HCT116 (cell line): ENCODE measurements at places on chromosomes 16 and 17.

DNA sequence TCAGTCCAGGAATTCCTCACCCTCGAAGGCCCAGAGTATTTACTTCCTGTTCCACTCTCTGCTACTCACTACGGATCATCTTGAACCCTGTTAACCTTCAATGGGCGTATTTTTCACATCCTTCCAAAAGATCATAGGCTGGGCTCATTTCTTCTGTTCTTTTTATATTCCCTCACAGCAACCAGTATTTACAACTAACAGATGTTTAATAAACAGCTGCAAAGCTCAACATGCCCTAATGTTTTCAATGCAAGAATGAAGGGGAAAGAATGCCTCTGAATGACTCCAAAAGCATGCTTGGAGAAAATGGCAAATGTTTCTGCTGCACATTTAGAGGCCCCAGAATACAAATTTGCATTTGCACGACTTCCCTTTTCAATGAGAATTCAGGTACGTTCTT lies 174.9 kb downstream of the ZFHX3 start:
- no peak for DNase-seq

DNA sequence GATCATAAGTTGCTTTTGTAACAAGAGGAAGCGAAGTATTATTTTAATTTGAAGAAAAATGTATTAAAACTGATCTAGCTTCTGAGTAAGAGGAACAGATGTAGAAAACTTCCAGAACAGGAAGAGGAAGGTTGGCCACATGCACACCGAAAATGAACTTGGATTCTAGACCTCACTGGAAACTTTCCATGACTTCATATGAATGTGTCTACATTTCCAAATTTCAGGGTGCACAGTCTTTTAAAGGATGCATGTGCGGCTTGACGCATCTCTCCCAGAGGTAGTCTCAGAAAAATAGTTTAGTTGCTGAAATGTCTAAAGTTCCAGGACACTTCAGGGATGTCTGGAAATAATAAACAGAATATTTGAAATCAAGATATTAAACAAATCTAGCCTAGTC lies 275.1 kb upstream of the MYOCD start:
- no peak for DNase-seq

DNA sequence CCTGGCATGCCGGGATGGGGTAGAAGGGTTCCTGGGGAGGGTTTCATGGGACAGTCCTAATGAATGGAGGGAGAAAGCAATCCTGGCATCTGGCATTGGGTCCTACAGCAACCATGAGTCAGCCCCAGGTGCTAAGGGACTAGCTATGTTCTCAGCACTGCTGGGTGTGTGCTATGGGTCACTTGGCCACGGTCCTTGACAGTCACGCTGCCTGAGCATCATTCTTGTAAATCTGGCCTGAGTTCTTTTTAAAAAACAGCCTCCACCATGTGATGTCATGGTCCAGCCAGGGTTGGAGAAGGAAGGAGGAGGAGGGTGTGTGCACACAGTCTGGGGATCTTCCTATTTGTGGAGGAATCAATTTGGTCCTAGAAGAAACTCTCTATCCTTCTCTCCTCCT lies 6.2 kb upstream of the RAMP2 start:
- DNase-seq, result no peak

DNA sequence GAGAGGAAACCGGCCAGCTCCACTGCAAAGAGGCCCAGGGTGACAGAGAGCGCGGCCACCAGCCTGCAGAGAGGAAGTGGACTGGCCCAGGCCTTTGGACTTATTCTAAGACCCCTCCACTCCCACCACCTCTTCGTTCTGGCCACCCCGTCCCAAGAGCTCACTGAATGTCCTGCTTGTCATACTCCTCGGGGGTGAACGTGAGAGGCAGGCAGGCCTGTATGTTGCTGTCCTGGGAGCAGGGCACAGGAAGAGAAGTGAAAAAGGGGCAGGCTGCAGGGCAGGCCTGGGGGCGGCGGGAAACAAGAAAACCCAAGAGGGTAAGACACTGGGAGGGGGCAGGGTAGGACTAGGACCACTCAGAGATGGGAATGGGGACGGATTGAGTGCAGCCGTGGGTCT lies 384 bp downstream of the TMEM107 start:
- no peak for DNase-seq

- peak; percentile 63 for DNase-seq
These were observed 5.9 kb downstream of the DPEP2 start for GRCh38 chr16:67993207-67994039.

DNA sequence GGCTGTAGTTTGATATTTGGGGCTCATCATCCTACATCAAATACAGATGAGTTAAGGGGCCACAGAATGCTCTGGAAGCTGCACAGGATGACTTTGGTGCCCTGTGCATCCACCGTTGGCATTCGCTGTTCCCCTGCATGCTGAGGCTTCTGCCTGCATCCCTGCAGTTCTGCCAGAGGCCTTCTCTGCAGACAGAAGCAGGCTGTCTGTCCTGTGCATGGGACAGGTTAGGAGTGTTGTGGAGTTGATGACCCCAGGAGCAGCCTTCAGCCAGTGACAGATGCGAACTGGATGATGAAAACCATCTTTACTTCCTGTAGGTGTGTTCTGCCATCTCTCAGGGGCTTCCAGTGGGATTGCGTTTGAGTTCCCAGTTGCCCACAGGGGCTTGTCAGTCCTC lies 13.6 kb upstream of the TNS4 start:
- DNase-seq, result no peak

- DNase-seq, result no peak
These were observed 2.6 kb upstream of the UNC119 start for GRCh38 chr17:28555022-28555421.

- DNase-seq, result no peak
These were observed 11.6 kb upstream of the CES4A start for GRCh38 chr16:66976746-66977145.

DNA sequence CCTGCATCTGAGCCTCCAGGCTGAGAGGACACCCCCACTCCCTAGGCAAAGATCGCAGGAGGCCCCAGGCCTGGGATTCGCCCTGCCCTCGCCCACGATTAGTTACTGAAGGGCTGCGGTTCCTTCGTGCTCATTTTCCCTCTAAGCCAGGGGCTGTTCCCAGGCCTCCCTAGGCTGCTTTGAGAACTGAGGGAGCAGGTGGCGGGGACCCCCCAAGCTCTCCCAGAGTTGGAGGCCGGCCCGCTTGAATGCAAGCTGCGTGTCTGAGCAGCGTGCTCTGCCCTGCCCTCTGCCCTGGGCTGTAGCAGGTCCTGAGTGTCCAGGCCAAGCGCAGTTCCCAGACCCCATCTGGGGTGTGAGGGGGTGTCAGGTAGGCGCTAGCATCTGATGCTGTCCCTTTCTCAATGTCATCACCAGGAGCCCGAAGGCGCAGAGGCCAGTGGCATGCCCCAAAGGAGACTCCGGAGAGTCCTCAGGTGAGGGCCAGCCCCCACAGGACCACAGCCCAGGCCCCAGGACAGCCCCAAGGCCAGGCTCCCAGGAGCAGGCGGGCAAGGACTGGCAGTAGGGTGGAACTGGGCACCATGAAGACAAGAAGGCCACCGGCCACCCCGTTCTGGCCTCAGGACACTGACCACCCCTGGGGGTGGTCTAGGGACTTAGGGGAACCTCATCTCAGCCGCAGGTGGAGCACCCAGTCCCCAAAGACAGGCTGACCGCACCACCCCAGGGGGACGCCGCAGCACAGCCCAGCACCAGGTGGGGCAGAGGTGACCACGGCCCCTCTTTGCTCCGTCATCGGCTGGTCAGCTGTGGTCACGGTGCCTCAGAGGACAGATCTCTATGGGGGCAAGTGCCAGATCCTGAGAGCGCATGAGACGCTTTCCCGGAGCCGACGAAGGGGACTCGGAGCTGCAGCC lies 14.6 kb downstream of the ENDOV start:
- no peak for DNase-seq

GRCh38 chr17:44258811-44259351 lies 9.1 kb downstream of the SLC4A1 start:
- no peak for DNase-seq
